ENCODE measurements at places on chromosomes 11 and 22. TPM values are rescaled to one million over a fixed set of nuclear protein-coding genes. Genes with fewer than 3 reads are reported as not detected.

- peaks cover 17% of the 10 kb centered on the region for H3K36me3 ChIP-seq
- peaks cover 10% of the 10 kb centered on the region for H3K4me1 ChIP-seq
- no peaks in the 10 kb centered on the region for H3K27me3 ChIP-seq
- no peak overlapping the region for H3K27ac ChIP-seq
- H3K4me3 ChIP-seq, result no peak overlapping the region
Measured at GRCh38 chr11:46421257-46421880, 29.8 kb upstream of the CHRM4 start.

DNA sequence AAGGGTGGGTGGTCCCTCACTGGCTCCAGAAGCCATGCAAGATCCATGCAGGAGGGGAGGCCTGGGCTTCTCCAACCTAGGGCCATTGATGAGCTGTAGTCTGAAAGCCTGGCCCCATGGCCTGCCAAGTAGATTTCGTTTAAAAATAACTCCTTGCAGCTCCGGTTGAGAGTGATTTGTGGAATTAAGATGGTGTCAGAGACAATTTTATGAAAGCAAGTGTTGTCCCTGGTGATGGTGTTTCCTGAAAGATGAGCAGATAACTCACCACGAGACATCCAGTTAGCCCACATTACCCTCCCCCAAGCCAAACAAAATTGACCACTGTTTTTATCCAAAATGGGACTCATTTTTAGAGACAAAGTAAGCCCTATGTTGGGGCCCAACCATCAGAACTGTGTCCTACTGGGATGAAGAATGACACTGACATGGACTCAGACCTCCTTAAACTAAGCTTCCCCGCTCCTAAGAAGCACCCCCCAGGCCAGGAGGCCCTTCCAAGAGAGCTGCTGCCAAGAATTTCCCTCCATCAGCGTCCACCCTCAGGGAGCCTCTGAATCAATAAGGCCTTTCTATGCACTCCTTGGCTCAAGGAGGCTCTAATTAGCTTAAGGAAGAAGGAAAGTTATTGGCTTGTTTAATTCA is 174.2 kb upstream of the NCAM1 start:
- H3K36me3 ChIP-seq, result no peaks in the 10 kb centered on the region
- H3K27ac ChIP-seq, result no peak overlapping the region
- H3K27me3 ChIP-seq, result no peaks in the 10 kb centered on the region
- no peak for DNase-seq

GRCh38 chr22:35230417-35230816 is 26.9 kb upstream of the HMGXB4 start:
- H3K27me3 ChIP-seq, result peaks cover 28% of the 10 kb centered on the region
- peaks cover 6% of the 10 kb centered on the region for H3K4me1 ChIP-seq
- peak overlapping the region; percentile 40 for H3K4me3 ChIP-seq
- no peaks in the 10 kb centered on the region for H3K36me3 ChIP-seq
- no peak for DNase-seq

GRCh38 chr11:86515297-86516094 is 140.8 kb downstream of the CCDC81 start:
- H3K36me3 ChIP-seq, result no peaks in the 10 kb centered on the region
- no peaks in the 10 kb centered on the region for H3K27me3 ChIP-seq
- no peak overlapping the region for H3K27ac ChIP-seq
- peaks cover 2% of the 10 kb centered on the region for H3K4me1 ChIP-seq
- H3K4me3 ChIP-seq, result no peak overlapping the region

GRCh38 chr11:134261626-134262488 is 8.5 kb downstream of the ACAD8 start:
- no peak overlapping the region for H3K4me3 ChIP-seq
- H3K27me3 ChIP-seq, result no peaks in the 10 kb centered on the region
- H3K36me3 ChIP-seq, result peaks cover 3% of the 10 kb centered on the region

GRCh38 chr22:30553971-30554370 is 7.4 kb upstream of the SEC14L6 start:
- no peak for DNase-seq
- no peak overlapping the region for H3K27ac ChIP-seq
- H3K27me3 ChIP-seq, result no peaks in the 10 kb centered on the region
- no peaks in the 10 kb centered on the region for H3K4me1 ChIP-seq
- no peaks in the 10 kb centered on the region for H3K36me3 ChIP-seq

The MS4A14 gene
- total RNA-seq, result not detected

The DDTL gene
- total RNA-seq, result not detected

The OR52H1 gene
- not detected for total RNA-seq

Measured in activated naive CD8-positive, alpha-beta T cell treated with anti-CD3 and anti-CD28 coated beads for 36 hours (primary cell).